ENCODE measurements at places on chromosomes 5 and 9.

- DNase-seq, result peak; percentile 80
These were observed 51.2 kb downstream of the USP20 start for GRCh38 chr9:129886226-129887174.

GRCh38 chr5:168600409-168600808 lies 21.2 kb upstream of the PANK3 start:
- no peak for DNase-seq

GRCh38 chr5:127389601-127390000 lies 99.0 kb downstream of the MEGF10 start:
- DNase-seq, result no peak

- no peak for DNase-seq
These were observed 26.9 kb upstream of the NTRK2 start for GRCh38 chr9:84642553-84643141.

DNA sequence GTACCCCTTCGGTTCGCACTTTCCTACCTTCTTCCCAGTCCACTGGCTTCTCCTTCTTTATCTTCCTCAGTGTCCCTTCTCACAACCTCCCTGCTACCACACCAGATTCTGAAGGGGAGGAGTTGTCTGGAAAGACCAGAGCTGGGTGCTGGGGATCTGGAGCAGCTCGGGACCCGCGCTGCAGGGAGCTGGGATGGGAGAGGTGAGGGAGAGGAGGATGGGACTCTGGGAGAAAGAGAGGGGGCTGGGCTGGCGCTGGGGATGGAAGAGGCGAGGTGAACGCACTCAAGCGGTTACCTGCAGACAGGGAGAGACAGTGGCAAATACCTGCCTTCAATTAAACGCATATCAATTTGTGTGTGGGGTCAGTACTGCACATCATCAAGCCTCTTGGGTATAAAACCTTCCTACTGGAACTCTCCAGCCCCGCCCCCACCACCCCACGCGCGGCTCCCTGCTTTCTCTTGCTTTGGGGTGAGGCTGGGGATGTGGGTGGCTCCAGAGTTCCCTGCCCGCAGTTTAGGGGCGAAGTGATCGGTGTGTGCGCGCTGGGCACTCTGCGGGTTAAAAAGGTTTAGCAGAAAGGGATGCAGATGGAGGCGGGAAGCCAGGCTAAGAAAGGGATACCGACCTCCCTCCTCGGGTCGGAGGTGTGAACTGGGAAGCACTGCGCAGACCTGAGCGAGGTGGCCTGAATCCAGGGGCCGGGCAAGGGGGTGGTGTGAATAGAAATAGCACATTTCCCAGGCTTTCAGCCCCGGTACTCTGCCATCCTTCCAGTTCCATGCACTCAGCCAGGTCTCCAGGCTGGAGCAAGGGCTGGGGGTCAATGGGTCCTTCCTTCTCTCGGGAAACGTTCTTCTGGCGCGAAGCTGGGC lies 977 bp upstream of the PAM start:
- no peak for DNase-seq

DNA sequence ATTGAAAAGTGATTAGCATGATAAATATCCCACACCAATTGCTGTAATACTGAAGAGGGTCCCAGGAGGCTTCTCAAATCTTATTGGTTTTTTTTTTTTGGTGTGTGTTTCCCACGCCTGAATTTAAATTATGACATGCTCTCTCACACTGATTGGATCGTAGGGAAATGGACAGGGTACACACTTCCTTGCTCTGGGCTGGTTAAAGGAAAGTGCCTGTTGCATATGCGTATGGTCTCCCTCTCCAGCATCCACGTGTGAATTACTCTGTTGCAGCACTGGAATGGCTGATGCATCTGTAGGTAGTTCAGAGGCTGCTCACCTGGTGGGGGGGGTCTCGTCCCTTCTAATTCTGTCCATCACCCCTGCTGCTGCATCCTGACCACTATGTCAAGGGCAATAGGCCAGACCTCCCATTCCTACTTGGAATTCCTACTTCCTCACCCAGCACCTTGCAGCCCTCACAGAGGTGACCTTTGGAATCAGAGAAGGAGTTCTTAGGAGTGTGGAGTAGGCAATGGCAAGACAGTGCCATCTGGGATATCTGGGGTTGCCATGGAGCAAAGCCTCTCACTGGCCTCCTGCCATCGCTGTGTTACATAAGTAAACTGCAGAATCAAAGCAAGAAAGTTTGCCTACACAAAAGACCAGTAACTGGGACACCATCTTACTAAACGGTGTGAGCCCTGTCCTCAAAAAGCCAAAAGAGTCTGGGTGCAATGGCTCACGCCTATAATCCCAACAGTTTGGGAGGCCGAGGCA lies 71.4 kb upstream of the FBXW11 start:
- DNase-seq, result no peak

- no peak for DNase-seq
These were observed 70.1 kb upstream of the MOCS2 start for GRCh38 chr5:53179691-53180090.

GRCh38 chr5:173858670-173859407 lies 29.3 kb upstream of the CPEB4 start:
- no peak for DNase-seq

- DNase-seq, result peak; percentile 22
These were observed 9.2 kb upstream of the LCN15 start for GRCh38 chr9:136773386-136774044.

GRCh38 chr5:179261301-179262125 lies 83.7 kb downstream of the ADAMTS2 start:
- no peak for DNase-seq

- no peak for DNase-seq
These were observed 27.7 kb downstream of the SKP1 start for GRCh38 chr5:134148986-134149539.

- no peak for DNase-seq
These were observed 30.1 kb upstream of the ZNF782 start for GRCh38 chr9:96884443-96884842.

- no peak for DNase-seq
These were observed 66.6 kb downstream of the SHOC1 start for GRCh38 chr9:111728143-111728542.

- no peak for DNase-seq
These were observed 30.7 kb upstream of the GPR21 start for GRCh38 chr9:123002754-123003153.

DNA sequence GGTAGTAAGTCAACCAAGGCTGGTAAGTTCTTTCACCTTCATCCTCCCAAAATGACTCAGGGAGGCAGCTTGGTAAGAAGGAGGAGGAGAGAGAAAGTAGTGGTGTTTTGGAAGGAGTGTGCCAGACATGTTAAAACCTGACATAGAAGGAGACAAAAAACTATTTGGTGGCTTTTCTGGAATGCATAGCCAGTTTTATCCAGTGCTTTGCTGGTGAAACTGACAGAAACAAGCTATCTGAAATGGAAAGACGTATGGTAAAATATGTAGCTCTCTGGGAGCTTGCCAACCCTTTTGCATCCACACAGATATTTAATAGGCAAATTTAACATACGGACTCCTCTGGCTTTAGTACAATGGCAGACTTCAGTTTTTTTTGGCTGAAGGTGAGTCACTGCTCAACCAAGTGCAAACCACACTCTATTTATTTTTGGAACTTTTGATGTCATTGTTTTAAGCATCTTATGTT lies 45.4 kb downstream of the RAB14 start:
- peak; percentile 22 for DNase-seq

- DNase-seq, result no peak
These were observed 1242.3 kb upstream of the WWC1 start for GRCh38 chr5:167049043-167049663.

- peak; percentile 62 for DNase-seq
These were observed 194.3 kb downstream of the PALM2AKAP2 start for GRCh38 chr9:109974143-109974917.

DNA sequence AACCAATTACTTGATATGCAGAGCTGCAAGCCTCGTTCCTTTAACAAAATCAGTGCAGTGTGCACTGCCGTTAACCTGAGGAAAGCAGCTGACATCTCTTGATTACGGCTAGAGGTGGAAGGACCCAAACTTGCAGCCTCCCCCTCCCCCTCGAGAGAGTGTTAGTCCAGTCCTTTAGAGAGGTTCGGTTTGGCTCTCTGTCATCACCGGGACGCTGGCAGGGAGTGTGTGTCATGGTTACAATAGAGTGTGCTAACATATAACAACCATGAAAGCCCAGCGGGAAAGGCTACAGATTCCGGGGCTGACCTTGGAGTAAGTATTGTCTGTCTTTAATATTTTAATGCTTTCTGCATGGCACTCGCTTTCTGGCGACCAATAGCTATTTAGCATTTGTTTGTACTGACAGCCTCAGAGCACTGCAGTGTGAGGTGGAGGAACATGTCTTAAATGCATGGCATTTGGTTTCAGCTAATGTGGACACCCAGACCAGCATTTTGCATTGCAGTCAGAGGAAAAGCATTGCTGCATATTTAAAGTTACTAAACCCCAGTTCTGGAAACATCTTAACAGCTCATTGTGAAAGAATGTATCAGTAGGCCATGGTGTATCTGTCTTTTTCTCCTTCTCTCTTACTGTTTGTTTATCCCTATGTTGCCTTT lies 237.5 kb downstream of the CD180 start:
- no peak for DNase-seq

- DNase-seq, result no peak
These were observed 1098.6 kb downstream of the TAF11L14 start for GRCh38 chr5:18732556-18733479.

- DNase-seq, result no peak
These were observed 83.0 kb upstream of the RANBP6 start for GRCh38 chr9:6098431-6098830.

DNA sequence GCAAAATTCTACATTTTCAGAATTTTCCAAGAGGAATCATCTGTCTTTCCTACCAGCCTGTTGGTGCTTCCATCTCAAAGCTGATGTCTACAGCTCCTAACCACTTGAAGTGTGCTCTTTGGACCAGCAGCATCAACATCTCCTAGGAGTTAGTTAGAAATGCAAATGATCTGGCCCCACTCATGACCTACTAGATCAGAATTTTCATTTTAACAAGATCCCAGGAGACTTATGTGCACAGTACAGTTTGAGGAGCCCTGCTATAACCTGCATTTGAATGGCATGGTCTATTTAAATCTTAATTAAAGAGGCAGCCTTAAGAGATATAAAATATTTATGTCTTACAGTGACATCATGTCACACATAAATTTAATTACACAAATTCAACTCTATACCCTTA lies 33.8 kb downstream of the ITK start:
- DNase-seq, result no peak

DNA sequence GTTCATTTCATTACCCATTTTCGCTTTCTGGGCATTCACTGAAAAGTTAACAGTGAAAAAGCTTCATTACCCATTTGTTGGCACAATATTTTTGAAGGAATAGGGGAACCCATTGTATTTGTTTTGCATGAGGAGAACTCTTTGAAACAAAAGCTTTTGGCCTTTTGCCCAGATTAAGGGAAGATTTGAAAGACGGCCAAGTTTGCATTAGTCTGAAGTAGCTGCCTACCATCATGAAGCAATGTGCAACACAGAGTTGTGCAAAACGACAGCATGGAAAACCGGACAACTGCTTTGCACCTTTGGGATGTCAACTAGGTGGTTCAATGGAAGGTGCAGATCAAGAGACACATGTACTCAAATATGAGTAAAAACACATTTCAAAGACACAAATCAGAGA lies 84.9 kb downstream of the TRPM3 start:
- DNase-seq, result no peak

DNA sequence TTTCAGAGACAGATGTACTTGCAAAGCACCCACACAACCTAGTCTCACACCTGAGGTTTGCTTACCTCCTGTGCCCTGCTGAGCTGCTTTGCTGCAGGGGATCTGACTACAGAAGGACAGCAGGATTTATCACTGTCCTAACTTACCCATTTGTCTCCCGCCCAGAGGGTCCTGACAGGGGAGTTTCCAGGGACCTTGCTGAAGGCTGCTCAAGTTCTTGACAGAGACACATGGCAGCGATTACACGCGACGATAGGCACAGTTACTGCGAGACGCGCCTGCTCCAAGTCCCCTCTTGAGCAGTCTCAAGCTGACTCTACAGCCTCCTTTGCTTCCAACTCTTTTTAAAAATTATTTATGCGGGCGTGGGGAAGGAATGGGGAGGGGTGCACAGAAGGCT lies 24.6 kb upstream of the GALNT10 start:
- DNase-seq, result no peak

- DNase-seq, result no peak
These were observed 257.5 kb upstream of the PANK3 start for GRCh38 chr5:168836603-168837231.

DNA sequence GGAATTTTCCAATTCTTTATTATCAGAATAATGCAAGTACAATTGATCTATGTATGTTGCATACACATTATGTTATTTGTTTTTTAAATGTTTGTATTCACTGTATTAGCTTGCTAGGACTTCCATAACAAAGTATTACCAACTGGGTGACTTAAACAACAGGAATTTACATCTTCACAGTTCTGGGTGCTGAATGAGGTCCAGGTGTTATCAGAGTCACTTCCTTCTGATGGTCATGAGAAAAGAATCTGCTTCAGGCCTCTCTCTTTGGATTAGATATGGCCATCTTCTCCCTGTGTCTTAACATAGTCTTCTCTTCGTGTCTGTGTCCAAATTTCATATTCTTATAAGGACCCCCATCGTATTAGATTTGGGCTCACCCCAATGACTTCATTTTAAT lies 229.1 kb upstream of the TRPC7 start:
- DNase-seq, result no peak

DNA sequence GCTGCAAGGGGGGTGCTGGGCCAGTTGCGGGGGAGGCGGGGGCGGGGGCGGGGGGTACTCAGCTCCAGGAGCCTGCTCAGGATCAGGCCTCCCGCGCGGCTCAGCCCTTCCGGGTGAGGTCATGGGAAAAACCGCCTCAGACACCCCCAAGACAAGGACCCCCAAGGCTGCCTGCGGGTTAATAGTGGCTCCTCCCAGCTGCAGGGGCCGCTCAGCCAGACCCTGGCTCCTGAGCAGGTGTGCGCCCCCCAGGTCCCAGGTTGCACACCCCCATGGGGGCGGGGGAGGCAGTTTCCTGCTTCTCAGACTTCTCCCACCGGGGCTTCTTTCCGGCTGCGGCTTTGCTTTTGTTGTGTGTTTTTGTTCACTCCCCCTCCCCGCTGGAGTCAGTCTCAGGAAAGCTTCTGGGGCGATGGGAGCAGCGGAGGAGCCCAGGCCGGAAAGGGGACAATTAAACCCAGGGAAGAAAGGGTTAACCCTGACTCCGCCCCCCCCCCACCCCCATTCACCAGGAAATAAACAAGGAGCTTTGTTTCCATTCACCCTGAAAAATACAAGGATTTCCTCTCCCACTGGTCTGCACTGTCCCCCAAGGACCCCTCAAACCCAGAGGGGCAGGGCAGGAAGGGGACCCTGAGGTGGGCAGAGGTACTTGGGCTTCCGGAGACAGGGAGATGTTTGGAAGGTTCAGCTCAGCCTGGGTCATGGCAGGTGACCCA lies 42.3 kb upstream of the NOTCH1 start:
- no peak for DNase-seq

- no peak for DNase-seq
These were observed 132.7 kb upstream of the POU5F2 start for GRCh38 chr5:93874080-93874479.

DNA sequence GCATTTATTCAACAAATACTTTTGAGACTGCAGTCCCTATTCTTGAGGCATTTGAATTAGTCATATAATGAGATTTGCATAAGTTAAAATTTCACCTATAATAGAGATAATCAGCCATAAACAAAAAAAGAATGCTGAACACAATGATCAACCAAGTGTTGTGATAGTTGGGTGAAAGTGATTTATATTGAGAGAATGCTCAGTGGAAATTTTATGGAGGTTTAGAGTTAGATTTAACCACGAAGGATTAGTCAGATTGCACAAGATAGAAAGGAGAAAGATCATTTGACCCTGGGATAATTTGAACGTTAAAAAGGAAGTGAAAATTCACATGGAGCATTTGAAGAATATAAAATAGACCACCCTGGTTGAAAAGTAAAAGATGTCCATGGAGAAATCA lies 356.2 kb downstream of the NPR3 start:
- DNase-seq, result no peak

GRCh38 chr5:122354293-122354692 lies 42.3 kb downstream of the SNCAIP start:
- no peak for DNase-seq

Measured in CD4-positive, alpha-beta T cell treated with Interferon alpha-2 for 1 hour (primary cell).